CD4-positive, alpha-beta T cell treated with Interleukin-21 for 1 hour (primary cell): ENCODE measurements at places on chromosomes 2 and 18.

DNA sequence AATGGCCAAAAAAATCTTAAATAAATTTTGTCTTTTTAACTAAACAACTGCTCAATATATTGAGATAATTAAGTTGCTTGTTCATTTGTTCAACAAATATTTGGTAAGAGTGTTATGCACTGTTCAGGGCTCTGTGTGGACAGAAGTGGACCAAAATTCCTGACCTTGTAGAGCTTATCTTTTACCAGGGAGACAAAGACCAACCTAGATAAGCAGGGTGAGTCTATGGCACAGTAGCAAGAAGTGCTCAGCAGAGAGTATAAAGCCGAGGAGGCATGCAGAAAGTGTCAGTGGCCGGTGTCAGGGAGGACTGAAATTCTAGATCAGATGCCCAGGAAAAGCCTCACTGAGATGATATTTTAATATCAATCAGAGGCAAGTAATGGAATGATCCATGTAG lies 2.6 kb downstream of the RAB27B start:
- DNase-seq: no peak

- DNase-seq: no peak
Measured at GRCh38 chr18:12373116-12373770, 3.8 kb downstream of the AFG3L2 start.

DNA sequence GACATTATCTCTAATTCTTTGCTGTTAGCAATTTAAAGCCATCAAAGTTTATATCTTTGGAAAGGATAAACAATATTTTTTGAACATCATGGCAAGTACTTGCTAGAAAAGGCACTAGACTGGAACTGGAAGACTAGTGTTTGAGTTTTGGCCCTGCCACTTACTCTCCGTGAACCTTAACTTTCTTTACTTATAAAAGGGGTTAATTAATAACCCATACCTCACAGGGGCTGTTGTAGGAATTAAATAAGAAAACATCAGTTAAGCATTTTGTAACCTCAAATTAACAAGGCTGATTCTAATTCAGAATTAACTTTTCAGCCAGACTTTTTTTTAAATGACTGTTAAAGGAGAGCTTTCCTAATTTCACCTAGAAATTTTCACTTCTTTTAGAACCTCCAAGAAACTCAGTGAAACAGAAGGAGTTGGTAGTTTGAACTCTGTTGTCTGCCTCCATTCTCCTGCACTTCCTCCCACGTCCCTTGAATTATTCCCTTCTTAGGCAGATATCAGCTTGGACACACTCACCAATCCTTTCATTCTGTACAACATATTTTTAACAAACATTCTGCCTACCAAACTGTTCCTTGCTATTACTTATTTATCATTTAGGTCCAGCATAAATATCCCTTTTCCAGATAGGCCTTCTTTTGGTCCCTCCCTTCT lies 79.5 kb downstream of the COX7A2L start:
- DNase-seq: no peak

DNA sequence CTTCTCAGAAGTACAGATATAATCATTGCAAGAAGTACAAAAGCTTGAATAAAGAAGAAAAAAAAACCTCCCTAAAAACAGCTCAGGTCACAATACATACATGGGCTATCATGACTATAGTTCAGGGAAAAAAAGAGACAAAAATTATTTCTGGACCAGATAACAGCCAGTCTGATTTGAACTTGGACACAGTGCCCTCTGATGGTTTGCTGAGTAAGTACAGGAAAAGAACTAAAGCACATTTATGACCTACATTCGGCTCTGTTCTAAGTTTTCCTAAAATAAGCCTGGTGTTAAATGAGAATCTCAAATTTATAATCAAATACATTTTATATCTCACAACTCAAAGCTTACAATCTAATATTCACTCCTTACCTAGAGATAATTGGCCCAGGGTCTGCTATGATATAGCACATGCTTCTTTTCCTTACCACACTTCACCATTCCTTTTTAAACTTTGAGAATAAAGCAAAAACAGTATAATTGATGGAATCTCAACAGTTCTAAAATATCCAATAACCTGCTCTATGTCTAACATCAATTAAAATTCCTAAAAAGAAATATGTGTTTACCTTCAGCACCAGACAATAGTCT lies 81.1 kb downstream of the RAPH1 start:
- peak; percentile 57 for DNase-seq

- DNase-seq: peak; percentile 67
Measured at GRCh38 chr2:46062637-46063412, 234.4 kb upstream of the EPAS1 start.

DNA sequence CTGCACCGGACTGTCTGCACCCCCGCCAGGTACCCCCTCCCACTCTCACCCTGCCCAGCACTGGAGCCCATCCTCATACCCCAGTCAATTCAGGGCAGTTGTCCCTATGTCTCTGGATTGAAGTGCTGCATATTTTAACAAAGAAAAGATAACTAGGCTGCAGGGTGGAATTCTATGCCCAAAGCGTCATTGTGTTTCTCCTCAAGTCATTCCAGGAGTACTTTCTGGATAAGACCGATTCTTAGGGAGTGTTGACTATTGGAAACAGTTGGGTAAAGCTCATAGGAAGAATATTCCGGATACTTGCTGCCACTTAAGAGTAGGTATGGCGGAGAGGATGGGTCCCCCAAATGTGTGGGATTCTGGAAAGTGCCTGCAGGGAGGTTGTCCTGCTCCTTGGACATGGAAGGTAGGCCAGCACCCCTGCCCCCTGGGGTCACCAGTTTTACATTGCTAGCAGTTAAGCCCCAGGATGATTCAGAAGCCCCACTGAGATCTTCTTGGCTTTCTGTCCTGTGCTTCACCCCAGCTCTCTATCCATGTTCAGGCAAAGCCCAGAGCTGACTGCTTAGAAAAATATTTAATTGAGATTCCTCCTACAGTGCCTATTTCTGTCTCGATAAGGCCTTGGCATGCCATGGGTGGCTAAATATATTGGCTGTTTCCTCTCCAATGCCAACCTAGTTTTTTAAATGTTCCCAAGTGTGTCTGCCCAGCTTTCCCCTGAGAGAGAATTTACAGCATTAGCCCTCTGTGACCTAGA lies 48.2 kb downstream of the RPL37A start:
- DNase-seq: no peak
